ENCODE measurements at places on chromosomes 2 and 18. TPM values are rescaled to one million over a fixed set of nuclear protein-coding genes. Genes with fewer than 3 reads are reported as not detected.

VWA3B gene
- not detected for total RNA-seq

BOK gene
- total RNA-seq = 30.6 TPM

BCL11A gene
- 0.04 TPM for total RNA-seq

C1QL2 gene
- total RNA-seq = 0.14 TPM

IL36G gene
- total RNA-seq = not detected

All from A549 treated with DMSO at 1 μM for 4 hours (cell line).